Femur (tissue), 1 donor: ENCODE measurements at places on chromosomes 6 and 20.

- DNase-seq = no peak
Observed at GRCh38 chr6:72530152-72530551, 91.7 kb upstream of the KCNQ5 start.

DNA sequence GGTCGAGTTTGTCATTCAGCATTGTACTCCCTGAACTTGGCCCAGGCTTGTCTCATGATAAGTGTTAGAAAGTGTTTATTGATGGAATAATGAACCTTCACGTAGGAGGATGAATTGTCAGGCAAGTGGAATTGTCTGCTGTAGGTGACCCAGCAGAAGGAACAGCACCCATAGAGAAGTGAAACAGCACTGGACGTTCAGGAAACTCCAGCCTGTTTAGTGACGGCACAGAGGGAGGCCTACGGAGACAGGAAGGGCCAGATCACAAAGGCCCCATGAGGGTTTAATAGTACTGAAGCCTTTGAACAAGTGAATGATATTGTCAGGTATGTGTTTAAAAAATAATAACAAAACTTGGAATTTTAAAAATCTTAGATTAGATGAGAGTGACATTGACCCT is 2.9 kb downstream of the STX11 start:
- no peak for DNase-seq

GRCh38 chr6:81683912-81684311 is 68.6 kb downstream of the TENT5A start:
- DNase-seq = no peak

- DNase-seq = no peak
Observed at GRCh38 chr6:116027801-116028200, 32.9 kb downstream of the FRK start.

DNA sequence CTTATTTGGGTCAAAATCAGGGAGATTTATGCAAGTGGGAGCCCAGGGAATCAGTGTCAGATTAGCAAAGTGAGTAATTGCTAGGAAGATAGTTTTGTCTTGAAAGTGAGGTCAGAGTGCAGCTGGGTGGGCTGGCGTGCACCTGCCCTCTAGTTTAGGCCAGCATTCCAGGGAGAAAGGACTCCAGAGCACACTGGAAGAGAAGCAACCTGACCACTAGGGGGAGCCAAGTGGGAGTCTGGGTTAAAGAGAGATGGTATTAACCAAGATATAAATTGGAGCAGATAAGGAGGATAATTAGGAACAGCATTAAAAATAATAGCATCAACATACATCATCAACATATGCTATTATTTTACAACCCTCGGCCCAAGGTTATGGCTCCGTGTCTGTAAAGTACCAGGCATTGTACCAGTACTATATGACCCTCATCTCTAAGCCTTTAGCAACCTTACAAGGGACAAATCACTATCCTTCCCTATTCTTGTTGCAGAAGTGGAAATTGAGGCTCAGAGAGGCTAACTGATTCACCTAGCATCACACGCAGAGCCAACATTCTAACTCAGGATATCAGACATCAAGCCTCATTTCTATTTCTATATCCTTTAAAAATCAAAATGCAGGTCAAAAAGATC is 57.8 kb downstream of the SLC2A10 start:
- no peak for DNase-seq

DNA sequence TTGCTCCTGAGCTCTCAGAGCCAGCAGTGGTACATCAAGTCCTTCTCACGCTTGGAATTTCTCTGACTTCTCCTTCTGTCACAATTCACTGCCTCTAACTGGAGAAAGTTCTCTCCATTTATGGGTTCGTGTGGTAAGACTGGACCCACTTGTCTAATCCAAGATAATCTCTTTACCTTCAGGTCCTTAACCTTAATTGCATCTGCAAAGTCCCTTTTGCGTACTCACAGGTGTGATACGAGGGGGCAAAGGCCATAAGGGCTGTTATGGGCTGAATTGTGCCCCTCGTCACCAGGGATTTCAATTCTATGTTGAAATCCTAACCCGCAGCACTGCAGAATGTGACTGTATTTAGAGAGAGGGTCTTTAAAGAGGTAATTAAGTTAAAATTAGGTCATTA is 27.5 kb upstream of the TBC1D22B start:
- no peak for DNase-seq

DNA sequence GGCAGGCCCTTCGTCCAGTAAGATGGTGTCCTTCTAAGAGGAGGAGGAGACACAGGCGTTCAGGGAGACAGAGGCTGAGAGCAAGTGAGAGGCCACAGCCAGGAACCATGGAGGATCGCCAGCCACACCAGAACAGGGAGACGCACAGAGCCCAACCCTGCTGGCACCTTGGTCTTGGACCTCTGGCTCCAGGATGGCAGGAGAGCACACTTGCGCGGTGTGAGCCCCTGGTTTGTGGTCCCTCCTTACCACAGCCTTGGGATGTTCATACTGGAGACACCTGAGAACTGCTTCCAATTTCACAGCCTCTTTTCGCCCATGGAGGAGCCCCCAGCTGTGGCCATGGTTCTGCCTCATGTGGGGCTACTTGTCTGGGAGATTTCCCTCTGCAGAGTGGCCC is 222.4 kb downstream of the DLL1 start:
- no peak for DNase-seq

DNA sequence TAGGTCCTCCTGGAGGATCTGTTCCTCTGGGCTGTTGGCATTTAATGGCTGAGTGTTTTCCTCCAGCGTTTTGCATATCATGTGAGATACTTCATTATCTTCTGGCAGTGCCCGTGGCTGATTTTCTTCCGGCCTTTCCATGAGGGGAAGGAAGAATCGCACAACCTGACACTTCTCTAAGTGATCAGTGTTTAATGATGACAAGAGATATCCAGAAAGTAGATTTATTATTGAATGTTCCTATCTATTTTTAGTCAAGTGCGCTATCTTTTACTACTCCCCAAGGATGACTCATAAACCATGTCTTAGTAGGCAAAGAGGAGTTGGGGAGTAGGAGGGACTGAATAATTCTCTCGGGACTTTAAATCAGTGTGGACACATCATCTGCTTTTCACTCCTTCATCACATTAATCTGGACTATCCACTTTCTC is 149.7 kb downstream of the PLCB4 start:
- no peak for DNase-seq

- no peak for DNase-seq
Observed at GRCh38 chr6:48222241-48222640, 111.2 kb upstream of the PTCHD4 start.

DNA sequence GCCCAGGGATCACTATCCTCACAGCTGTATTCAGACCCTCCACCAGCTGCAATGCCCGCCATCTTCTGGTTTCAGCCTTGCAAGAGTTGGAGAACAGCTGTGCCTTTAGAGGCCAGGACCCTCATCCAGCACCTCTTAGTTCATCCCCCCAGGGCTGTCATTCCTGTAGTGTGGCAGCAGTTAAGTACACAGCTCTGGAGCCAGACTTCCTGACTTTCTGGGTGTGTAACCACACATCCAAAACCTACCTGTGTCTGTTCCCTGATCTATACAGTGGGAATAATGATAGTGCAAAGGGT is 452 bp upstream of the TREM2 start:
- no peak for DNase-seq

DNA sequence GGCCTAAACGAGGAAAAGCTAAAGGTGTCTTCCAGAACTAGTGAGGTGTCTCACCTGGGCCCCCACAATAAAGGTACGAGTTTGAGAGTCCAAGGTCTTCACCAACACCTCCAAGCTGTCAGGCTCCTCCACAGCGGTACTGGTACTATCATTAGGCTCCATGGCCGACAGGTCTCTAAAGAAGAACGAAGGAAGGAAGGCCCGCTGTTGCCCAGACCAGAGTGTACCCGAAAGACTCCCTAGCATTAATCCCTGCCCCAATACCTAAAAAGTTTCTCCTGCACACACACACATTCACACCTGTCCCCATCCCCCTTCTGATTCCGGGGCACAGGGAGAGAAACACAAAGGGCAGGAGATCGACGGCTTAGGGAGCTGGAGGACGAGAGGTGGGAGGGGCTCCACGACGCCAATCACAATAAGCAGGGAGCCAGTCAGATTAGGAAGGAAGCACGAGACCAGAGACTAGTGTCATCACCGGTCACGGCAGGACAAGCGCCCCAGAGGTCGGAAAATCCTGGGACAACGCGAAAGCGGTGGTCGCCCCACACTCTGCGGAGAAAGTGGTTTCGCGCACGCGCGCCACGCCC is 764 bp downstream of the BAG6 start:
- DNase-seq = no peak

- DNase-seq = no peak
Observed at GRCh38 chr20:10565922-10566897, 107.6 kb downstream of the JAG1 start.

GRCh38 chr6:62037445-62037844 is 248.6 kb downstream of the KHDRBS2 start:
- no peak for DNase-seq

GRCh38 chr6:119296036-119297035 is 53.2 kb downstream of the MAN1A1 start:
- no peak for DNase-seq

- no peak for DNase-seq
Observed at GRCh38 chr6:167839755-167840154, 13.0 kb downstream of the AFDN start.

GRCh38 chr6:161437851-161438250 is 164.0 kb upstream of the AGPAT4 start:
- no peak for DNase-seq

DNA sequence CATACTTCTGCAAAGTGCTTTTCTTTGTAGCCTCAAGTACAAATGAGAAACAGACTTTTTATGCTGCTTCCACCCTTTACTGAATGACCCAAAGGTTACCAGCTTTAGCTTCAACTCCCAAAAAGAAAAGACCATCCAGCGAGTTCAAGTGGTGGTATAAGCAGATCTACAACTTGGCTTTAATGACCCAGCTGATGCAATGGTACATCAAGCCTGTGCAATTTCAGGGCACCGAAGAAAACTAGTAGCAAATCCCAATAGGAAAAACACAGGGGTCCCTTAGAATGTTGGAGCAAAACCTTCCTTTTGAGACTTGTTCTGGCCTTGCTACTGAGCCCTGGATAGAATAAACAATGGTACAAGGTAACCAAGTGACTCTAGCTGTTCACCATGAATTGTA is 33.8 kb downstream of the STX7 start:
- DNase-seq = no peak

- DNase-seq = no peak
Observed at GRCh38 chr6:78749326-78749725, 118.0 kb upstream of the IRAK1BP1 start.

GRCh38 chr6:25014791-25015560 is 79.2 kb upstream of the RIPOR2 start:
- DNase-seq = peak; percentile 67

DNA sequence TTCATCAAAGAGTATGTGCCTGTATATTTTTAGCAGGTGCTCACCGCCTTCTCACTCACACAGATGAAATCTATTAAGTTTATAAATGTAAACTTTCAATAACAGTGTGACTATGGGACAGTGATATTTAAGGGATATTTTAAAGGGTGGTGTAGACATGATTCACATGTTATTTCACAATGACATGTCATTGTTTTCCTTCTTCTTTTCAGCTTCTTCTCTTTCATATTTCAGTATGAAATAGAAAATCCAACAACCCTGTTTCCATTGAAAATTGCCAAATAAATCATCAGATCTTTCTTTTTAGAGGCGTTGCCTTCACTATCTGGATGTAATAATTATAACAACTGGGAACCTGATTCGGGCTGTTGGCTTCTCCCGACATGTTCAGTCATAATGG is 54.8 kb downstream of the PFDN4 start:
- DNase-seq = no peak

GRCh38 chr6:37840143-37840939 is 20.8 kb downstream of the ZFAND3 start:
- DNase-seq = no peak

DNA sequence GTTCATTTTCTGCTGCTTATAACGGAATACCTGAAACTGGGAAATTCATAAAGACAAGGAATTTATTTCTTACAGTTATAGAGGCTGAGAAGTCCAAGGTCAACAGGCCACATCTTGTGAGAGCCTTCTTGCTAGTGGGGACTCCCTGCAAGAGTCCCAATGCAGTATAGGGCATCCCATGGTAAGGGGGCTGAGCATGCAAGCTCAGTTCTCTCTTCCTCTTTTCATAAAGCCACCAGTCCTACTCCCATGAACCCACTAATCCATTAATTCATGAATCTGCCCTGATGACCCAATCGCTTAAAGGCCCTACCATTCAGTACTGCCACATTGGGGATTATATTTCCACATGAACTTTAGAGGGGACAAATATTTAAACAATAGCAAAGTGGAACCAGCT is 26.5 kb downstream of the CYB5R4 start:
- no peak for DNase-seq

- peak; percentile 35 for DNase-seq
Observed at GRCh38 chr20:52975029-52975732, 3.0 kb downstream of the TSHZ2 start.

DNA sequence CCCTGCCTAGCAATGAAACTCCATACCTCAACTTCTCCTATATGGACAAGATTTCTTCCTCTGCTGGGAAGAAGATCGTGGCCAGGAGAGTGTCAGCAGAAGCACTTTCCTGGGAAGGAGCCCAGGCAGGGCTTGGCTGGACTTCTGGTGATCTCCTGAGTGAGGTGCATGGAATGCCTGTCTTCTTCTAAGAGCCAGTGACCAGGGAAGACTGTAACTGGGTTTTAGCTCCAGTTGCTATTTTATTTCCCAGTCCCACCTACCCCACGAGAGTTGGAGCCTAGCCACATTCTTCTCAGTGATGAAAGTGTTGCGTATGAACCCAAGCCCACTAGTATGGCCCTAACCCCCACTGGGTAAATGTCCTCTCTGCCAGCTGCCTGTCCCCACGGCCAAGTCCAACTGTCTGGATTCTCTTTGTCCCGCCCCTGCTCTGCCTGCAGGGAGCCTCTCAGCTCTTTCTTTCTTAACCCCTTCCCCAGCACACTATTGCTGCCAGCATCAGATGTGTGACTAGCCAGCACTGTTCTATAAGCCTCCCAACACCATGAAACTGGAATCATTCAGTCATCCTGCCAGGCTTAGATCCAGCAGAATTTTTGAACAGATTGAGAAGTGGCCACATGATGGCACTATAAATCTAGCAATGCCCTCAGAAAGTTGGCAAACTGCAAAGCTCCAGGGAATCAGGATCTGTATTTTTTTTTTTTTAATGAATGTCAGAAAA is 69.8 kb upstream of the FAM184A start:
- DNase-seq = peak; percentile 71
